ENCODE measurements at places on chromosomes 7 and 10.

GRCh38 chr10:71780156-71780555 lies 6.8 kb upstream of the VSIR start:
- no peak for DNase-seq

DNA sequence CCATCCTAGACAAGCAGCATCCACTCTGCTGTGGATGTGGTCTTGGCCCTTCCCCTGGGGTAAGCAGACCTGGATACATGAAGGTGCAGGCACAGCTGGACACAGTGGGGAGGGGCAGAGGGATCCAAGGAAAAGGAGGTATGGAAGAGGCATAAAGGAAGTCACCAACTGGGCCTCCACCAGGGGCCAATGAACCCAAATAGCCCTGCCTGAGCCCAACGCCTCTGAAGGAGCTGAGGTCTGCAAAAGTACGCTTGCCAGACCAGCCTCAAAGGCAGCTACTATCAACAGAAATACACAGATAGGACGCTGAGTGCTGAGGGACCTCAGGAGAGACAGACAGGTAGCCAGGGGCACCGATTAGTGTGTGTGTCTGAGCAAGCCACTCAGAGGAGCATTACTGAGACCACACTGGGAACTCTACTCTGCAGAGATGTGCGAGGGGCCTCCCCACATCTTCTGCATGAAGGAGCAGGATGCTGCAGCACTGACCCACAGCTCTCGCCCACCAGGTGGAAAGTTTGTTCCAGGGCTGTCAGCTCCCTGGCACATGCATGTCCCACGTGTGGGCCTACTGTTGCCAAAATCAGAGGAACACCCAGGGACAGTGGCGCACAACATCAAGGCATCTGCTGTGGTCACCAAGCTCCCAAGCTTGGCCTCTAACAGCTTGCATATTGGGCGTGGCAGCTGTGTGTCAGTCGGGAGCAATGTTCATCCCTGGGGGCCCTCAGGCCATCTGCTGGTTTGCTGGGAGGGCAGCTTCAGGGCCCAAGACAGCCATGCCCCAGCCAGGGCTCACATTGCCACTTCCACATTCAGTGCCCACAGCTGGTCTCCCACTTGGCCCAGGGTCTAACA lies 40.0 kb downstream of the MKI67 start:
- DNase-seq: no peak

DNA sequence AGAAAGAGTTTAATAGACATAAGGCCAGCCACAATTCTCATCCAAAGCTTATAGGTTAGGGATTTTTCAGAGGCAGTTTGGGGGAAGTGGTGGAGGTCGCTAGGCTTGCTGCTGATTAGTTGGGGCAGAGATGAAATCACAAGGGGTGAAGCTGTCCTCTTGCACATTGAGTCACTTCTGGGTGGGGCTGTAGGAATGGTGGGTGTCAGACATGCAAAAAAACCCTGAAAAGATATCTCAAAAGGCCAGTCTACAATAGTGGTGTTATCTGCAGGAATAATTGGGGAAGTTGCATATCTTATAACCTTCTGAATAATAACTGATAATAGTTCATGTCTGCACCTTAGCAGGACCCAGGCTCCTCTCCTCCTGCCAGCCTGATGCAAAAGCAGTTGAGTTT lies 2.1 kb downstream of the FAM24B start:
- no peak for DNase-seq

GRCh38 chr7:75571209-75571608 lies 79.1 kb downstream of the SPDYE5 start:
- DNase-seq: no peak

DNA sequence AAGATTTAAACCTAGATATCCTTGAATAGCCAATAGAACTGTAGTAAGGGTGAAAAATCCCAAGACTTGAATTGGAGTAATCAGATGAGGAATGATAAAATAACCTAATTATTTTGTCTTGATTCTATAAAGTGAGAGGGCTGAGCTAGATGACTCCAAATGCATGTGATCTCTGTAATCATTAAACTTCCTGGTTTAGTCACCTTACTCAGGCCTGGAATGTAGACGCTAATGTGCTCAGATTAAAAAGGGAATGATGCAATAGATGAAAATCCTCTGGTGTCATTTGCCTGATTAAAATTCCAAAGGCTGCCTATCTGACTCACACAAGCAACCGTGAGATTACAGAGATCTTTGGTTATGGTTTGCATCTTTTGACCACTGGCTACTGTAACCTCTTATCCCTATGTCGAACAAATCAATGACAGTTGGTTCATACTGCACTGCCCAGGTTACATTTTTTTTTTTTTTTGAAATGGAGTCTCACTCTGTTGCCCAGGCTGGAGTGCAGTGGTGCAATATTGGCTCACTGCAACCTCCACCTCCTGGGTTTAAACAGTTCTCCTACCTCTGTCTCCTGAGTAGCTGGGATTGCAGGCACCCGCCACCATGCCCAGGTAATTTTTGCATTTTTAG lies 2.9 kb upstream of the HKDC1 start:
- peak; percentile 21 for DNase-seq

DNA sequence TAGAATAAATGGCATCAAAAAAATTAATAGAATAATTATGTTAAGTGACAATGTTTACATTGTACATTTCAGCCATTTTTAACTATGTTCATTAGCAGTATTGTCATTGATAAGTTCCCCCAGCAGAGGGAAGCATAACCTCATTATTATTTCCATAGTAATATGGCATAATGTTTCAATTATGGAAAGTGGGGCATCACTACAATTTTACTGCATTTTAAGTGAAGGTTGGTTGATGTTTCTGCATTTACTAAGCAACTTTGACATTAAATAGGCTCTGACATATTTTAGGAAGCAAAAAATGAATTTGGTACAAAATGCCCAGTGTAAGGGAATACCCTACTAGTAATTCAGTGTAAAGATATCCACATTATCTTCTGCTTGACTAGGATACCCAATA lies 218.3 kb downstream of the SEMA3A start:
- DNase-seq: peak; percentile 0

DNA sequence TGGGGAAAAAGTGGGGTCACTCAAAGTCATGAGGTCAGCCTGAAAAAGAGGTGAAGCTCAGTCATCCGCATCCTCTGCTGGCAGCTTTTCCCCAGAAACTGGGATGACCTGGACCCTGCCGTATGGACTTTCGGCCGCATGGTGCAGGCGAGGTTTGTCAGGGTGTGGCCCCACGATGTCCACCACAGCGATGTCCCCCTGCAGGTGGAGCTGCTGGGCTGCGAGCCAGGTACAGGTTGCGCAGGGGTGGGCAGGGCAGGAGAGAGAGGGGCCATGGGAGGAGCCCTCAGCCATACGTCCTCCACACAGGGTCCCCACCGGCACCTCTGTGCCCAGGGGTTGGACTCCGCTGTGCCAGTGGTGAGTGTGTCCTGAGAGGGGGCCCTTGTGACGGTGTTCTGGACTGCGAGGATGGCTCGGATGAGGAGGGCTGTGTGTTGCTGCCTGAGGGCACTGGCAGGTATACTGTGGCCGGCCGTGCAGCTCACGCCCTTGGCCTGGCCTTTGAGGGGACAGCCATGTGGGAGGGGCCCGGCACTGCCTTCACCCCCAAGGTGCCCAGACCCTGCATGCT lies 23.0 kb upstream of the ZNF467 start:
- no peak for DNase-seq

DNA sequence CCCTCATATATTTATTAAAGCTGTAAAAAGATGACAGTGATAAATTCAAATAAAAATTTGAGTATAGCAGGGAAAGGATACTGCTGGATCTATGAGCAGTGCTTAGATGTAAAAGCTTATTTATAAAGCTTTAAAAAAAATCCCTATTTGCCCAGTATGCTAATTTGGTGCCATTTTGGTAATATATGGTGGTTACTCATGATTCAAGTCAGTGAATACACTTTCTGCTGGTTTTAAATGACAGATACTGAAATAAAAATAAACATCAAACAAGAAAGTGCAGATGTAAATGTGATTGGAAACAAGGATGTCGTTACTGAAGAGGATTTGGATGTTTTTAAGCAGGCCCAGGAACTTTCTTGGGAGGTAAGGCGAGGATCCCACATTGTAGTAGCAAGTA lies 134.4 kb upstream of the SAMD8 start:
- DNase-seq: no peak

GRCh38 chr7:81073931-81074251 lies 155.0 kb upstream of the SEMA3C start:
- DNase-seq: no peak

DNA sequence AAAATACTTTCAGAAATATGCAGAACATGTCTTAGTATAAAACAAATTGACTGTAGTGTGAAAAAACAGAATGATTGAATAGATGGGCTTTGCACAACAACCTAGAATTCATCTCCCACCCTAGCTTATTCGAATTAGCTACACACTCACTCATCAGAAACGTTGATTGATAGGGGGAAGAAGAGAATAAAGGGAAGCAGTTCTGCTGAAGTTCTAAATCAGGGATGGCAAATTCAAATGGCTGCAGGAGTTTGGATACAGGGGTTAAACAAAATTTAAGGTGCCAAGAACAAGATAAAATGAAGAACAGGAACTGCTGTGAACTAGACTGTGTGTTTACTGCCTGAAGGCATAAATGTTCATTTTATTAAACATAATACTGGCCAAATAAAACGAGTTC lies 9.0 kb downstream of the CD36 start:
- DNase-seq: no peak

DNA sequence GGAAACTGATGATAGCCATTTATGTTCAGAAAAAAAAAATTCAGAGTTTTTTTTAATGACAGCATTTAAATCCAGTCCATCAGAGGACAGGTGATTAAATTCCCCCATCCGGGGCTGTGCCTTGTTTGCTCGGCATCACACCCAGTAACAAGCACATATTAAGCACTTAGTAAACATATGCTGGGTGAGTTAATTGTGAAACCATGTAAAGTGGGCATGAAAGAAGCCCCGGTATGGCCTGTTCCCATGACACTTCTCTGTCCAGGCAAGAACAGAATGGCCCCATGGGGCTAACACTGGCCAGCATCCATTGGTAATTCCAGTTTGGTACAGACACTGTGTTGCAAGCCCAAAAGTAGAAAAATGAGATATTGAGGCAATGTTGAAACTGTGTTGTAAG lies 220.8 kb upstream of the RNF32 start:
- DNase-seq: no peak

GRCh38 chr10:79184145-79184625 lies 115.4 kb downstream of the ZMIZ1 start:
- DNase-seq: peak; percentile 65

- no peak for DNase-seq
Measured at GRCh38 chr7:133815611-133816210, 311.4 kb upstream of the LRGUK start.

DNA sequence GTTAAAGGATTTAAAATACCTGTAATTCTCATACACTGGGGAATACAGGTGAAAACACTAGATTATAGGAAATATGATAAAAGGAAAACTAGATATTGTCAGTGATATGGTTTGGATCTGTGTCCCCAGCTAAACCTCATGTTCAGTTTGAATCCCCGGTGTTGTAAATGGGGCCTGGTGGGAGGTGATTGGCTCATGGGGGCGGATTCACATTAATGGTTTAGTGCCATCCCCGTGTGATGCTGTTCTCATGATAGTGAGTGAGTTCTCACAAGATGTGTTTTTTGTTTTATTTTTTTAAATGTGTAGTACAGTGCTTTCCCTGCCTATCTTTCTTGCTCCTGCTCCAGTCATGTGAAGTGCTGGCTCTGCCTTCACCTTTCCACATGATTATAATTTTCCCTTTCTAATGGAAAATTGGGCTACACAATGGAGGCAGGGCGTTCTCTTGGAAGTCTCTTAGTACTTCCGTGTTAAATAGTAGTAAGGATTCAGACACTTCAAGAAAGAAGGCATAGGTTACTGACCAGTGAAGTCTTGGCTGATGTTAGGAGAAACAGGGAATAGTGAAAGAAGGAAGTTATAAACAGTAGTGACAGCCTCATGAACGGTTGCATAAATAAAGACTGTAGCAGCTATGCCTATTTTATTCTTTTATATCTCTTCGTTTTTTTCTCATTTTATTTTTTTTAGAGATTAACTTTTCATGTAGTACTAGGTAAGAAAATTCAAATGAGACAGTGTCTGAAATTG lies 386.4 kb downstream of the SUGCT start:
- no peak for DNase-seq

- no peak for DNase-seq
Measured at GRCh38 chr7:107255602-107256001, 86.8 kb downstream of the HBP1 start.

GRCh38 chr10:128263891-128264688 lies 137.9 kb upstream of the MKI67 start:
- no peak for DNase-seq

DNA sequence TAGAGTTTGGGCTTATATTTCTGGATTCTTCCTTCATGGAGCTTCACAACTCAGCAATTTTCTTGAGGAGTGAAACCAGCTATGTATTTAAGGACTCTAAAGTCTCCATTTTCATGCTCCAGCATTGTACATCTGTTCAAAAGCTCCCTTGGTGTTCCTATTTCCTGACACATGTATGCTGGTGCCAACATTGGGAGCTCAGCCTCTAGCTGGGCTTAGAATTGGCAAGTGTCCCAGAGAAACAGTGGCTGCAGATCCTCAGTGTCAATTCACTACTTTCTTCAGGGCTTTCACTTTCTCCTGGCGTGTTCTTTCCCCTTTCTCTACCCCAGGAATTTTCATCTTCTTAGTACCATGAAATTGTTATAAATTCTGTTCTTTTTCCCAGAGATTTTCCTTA lies 103.1 kb downstream of the ZNF467 start:
- DNase-seq: no peak

DNA sequence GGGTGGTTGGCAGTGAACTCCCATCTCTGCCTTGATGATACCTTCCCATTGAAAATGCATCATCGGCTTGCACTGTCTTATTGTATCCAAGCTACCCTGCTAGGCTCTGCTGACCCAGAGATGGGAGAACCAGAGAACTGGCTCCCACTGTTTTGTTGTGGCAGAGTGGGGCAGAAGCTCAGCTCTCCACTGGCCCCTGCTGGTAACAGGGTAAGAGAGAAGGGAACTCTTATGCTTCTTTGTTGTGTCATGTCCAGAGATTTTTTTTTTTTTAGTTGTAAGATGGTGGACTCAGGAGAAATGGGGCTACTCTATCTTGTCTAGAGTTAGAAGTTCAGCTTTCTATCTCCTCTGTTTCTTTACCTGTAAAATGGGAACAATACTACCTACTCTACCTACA lies 100.5 kb upstream of the SDK1 start:
- DNase-seq: peak; percentile 75

DNA sequence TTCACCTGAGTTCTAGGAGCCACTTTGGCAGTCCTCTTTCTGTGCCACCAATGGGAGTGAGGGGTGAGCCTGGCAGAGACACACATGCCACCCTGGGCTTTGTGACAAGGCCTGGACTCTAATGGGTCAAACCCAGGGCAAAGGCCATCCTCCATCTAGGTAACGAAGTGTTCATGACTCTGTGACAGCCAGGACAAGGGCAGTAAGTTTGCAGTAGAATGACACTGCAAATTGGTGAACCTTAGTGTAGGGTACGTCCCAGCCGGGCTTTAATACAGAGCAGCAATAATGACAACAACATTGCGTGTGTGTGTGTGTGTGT lies 43.3 kb downstream of the PAPSS2 start:
- DNase-seq: no peak

All from H54 (cell line).